Left lung (tissue), 14 donors: ENCODE measurements at places on chromosomes 1 and 21. TPM values are rescaled to one million over a fixed set of nuclear protein-coding genes. Genes with fewer than 3 reads are reported as not detected.

DNA sequence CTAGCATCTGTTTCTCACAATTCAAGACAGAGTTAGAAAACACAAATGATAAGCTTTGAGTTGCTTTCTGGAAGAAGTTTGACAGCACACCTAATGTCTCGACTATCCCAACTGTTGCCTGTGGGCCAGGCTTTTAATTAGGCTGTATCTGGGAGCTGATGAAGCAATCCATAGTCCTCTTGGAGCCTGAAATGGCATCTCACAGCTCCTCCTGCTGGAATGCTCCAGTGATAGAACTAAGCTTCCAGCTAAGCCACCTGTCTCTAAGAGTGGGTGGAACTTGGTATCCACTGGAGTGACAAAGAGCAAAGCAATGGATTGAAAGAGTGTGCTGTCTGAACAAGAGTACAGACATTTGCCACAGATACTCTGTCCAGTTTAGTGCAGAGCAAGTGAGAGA is 605.3 kb upstream of the NR5A2 start:
- H3K27me3 ChIP-seq: no peaks in the 10 kb centered on the region
- H3K4me3 ChIP-seq: no peak overlapping the region
- H3K4me1 ChIP-seq: no peaks in the 10 kb centered on the region
- no peak for DNase-seq

- peaks cover 13% of the 10 kb centered on the region for H3K4me1 ChIP-seq
- no peaks in the 10 kb centered on the region for H3K36me3 ChIP-seq
- H3K27ac ChIP-seq: peak overlapping the region; percentile 85
- DNase-seq: peak; percentile 63
- no peaks in the 10 kb centered on the region for H3K27me3 ChIP-seq
Observed at GRCh38 chr1:154155251-154155650, 378 bp upstream of the NUP210L start.

GRCh38 chr1:35500439-35500838 is 56.8 kb downstream of the KIAA0319L start:
- H3K4me1 ChIP-seq: peaks cover 7% of the 10 kb centered on the region
- DNase-seq: no peak
- no peaks in the 10 kb centered on the region for H3K27me3 ChIP-seq
- H3K27ac ChIP-seq: no peak overlapping the region
- H3K36me3 ChIP-seq: no peaks in the 10 kb centered on the region

- no peak overlapping the region for H3K4me3 ChIP-seq
- no peaks in the 10 kb centered on the region for H3K36me3 ChIP-seq
- H3K27me3 ChIP-seq: no peaks in the 10 kb centered on the region
- no peaks in the 10 kb centered on the region for H3K4me1 ChIP-seq
- H3K27ac ChIP-seq: no peak overlapping the region
Observed at GRCh38 chr21:44527983-44528633, 11.9 kb downstream of the KRTAP10-1 start.

EPHA8 gene
- total RNA-seq: not detected
